ENCODE measurements at places on chromosomes 5 and 9.

- no peak for DNase-seq
Measured at GRCh38 chr5:135890867-135891266, 4.8 kb downstream of the IL9 start.

- no peak for DNase-seq
Measured at GRCh38 chr9:129996161-129996830, 46.7 kb downstream of the FNBP1 start.

- no peak for DNase-seq
Measured at GRCh38 chr5:158999339-158999738, 100.4 kb downstream of the EBF1 start.

- peak; percentile 35 for DNase-seq
Measured at GRCh38 chr5:56638061-56638621, 177.2 kb upstream of the MAP3K1 start.

GRCh38 chr9:4590430-4591122, 71.5 kb upstream of the PLPP6 start:
- no peak for DNase-seq
